ENCODE measurements at places on chromosomes 5 and 9. TPM values are rescaled to one million over a fixed set of nuclear protein-coding genes. Genes with fewer than 3 reads are reported as not detected.

The GRIA1 gene
- total RNA-seq, result not detected

- no peak for DNase-seq
Measured at GRCh38 chr9:209143-209758, 5.4 kb upstream of the DOCK8 start.

The UIMC1 gene
- 15.6 TPM for total RNA-seq

The ARSI gene
- 5.7 TPM for total RNA-seq

DNA sequence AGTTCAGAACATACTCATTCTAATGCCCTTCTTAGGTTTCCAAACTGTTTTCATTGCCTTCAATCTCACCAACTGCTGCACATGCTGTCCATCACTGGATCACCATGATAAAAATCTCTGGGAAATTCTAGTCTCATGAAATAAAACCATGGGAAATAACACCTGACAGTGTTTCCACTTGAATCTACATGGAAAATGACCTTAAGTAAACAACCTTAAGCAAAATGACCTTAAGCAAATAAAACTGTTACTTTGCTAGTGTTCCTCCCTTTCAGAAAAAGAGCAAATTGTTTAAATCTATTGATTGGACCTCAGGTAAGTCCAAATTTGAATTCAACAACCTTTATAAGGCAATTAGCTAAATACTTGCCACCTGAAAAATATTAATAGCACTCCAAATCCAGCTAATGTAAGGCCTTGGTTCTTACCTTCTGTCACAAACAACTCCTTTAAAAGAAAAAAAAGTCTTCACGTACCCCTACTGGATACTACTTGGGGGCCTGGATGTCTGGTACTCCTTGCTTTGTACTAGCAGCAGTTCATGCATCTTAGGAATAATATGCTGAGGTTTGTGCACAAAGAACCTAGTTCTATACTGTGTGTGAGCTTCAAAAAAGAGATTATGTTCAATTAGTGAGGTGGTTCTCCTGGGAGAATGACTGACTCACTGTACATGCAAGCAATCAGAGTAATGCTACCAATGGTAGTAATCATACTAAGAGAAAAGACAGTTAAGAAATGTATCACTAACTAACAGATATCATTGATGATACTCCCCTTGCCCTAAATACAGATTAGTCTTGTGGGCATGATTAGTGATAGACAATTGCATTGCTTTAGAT lies 630.4 kb downstream of the PSAT1 start:
- DNase-seq, result no peak

DNA sequence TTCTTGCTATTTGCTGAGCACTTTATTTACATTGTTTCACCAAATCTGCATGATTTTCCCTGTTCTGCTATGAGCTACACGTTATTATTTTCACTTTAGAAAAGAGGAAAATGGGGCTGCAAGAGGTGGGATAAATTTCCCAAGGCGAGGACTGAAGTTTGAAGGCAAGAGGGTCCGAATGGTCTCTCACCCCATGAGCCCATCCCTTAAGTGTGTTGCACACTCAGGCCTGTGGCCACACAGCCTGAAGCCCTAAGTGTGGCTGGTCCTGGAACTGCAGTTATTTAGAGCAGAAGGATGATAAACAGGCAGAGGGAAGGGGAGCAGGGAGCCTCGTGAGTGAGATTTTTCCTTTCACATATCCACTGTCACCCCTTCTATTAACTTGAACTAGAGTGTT lies 7.8 kb downstream of the PDE8B start:
- DNase-seq, result no peak

DNA sequence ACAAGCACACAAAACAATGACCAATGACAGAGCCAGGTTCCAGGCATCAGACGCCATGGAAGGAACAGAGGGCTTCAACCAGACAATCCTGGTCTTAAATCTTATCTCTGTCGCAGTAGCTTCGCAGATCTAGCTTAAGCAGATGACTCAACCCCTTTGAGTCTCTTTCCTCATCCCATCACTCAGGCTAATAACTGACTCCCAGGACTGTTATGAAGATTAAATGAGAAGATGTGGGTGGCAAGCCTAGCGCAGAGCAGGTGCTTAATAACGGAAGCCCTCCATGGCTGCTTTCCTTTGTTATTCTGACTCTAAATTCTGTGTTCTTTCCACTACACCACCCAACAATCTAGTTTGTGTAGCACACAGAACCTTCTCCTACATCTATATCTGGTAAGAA lies 110.9 kb downstream of the SLC24A2 start:
- DNase-seq, result no peak

- DNase-seq, result no peak
Measured at GRCh38 chr5:34915856-34916192, 313 bp downstream of the BRIX1 start.

GRCh38 chr5:43137326-43137725 lies 16.6 kb downstream of the ZNF131 start:
- DNase-seq, result no peak

GRCh38 chr5:137313526-137314175 lies 185.5 kb downstream of the SPOCK1 start:
- DNase-seq, result no peak

The ATG10 gene
- 9.6 TPM for total RNA-seq

The HK3 gene
- 0.43 TPM for total RNA-seq

The SHISAL2B gene
- not detected for total RNA-seq

The PFN3 gene
- not detected for total RNA-seq
